A673 (cell line): ENCODE measurements at places on chromosomes 7 and 10. TPM values are rescaled to one million over a fixed set of nuclear protein-coding genes. Genes with fewer than 3 reads are reported as not detected.

FFAR4 gene
- not detected in 2 replicates for total RNA-seq

ANXA8 gene
- total RNA-seq = not detected in 2 replicates

OR2A42 gene
- total RNA-seq = 0.21 and 0.37 TPM in 2 replicates

IQUB gene
- total RNA-seq = 0.20 and 0.62 TPM in 2 replicates

GNAT3 gene
- total RNA-seq = not detected in 2 replicates

CAV2 gene
- total RNA-seq = 265 and 286 TPM in 2 replicates

SLC18A3 gene
- 0.28 and 0.30 TPM in 2 replicates for total RNA-seq

MMD2 gene
- not detected in 2 replicates for total RNA-seq

PMPCB gene
- total RNA-seq = 66.8 and 71.7 TPM in 2 replicates

TRIM74 gene
- total RNA-seq = 0.31 TPM in 1 of 2 replicates, not detected in the other

GARIN1A gene
- 1.8 and 2.2 TPM in 2 replicates for total RNA-seq

CYREN gene
- 39.6 and 46.8 TPM in 2 replicates for total RNA-seq

OR13A1 gene
- not detected in 2 replicates for total RNA-seq

TMEM130 gene
- 0.31 TPM in 1 of 2 replicates, not detected in the other for total RNA-seq

PSAP gene
- 429 and 431 TPM in 2 replicates for total RNA-seq

IGFBP1 gene
- total RNA-seq = not detected in 2 replicates

TMEM254 gene
- total RNA-seq = 12.2 and 14.8 TPM in 2 replicates

ZNF804B gene
- not detected in 2 replicates for total RNA-seq

STOX1 gene
- 2.1 and 2.4 TPM in 2 replicates for total RNA-seq

GPR141 gene
- total RNA-seq = not detected in 2 replicates

BRAT1 gene
- total RNA-seq = 47.9 and 48.8 TPM in 2 replicates

CFAP70 gene
- total RNA-seq = 0.06 and 0.13 TPM in 2 replicates

PAX4 gene
- total RNA-seq = not detected in 2 replicates

PLCE1 gene
- total RNA-seq = 0.26 and 0.31 TPM in 2 replicates

GNGT1 gene
- not detected in 2 replicates for total RNA-seq

GPRIN2 gene
- total RNA-seq = not detected in 2 replicates

FAM180A gene
- total RNA-seq = not detected in 2 replicates

CYP3A7 gene
- not detected in 2 replicates for total RNA-seq

DNAJC1 gene
- total RNA-seq = 17.4 and 21.2 TPM in 2 replicates

TET1 gene
- 15.2 and 17.4 TPM in 2 replicates for total RNA-seq

DENND2A gene
- 0.49 and 0.87 TPM in 2 replicates for total RNA-seq

CC2D2B gene
- not detected in 2 replicates for total RNA-seq

ZNF727 gene
- not detected in 2 replicates for total RNA-seq

TMEM270 gene
- not detected in 2 replicates for total RNA-seq

IKZF1 gene
- total RNA-seq = 3.7 and 4.2 TPM in 2 replicates

ARPC1A gene
- 155 and 167 TPM in 2 replicates for total RNA-seq

CDK13 gene
- 54.2 and 56.6 TPM in 2 replicates for total RNA-seq

LRRC18 gene
- total RNA-seq = not detected in 2 replicates

IDI2 gene
- not detected in 2 replicates for total RNA-seq
